ENCODE measurements at places on chromosomes 1 and 21.

DNA sequence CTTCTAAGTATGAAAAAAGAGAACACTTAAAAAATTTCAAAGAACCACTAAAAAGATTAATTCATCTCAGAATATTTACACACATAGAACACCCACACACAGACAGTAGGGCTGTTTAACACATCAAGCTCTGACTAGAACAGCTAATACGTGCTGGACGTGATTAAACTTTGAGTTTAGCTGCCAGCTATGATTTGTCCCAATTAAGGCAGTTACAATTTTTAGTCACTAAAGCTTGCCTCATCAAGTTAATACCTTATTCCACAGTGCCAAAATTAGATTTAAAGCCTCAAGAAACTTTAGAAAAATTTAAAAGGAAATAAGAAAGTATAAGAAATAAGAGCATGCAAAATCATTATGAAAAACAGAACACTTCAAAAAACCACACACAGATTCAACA is 18.9 kb downstream of the SLC16A1 start:
- DNase-seq, result no peak

GRCh38 chr1:214248311-214249085 is 32.5 kb upstream of the SMYD2 start:
- DNase-seq, result no peak

- DNase-seq, result no peak
Measured at GRCh38 chr1:184359909-184360308, 26.9 kb upstream of the C1orf21 start.

GRCh38 chr1:17922833-17923232 is 167.7 kb downstream of the ACTL8 start:
- DNase-seq, result no peak

DNA sequence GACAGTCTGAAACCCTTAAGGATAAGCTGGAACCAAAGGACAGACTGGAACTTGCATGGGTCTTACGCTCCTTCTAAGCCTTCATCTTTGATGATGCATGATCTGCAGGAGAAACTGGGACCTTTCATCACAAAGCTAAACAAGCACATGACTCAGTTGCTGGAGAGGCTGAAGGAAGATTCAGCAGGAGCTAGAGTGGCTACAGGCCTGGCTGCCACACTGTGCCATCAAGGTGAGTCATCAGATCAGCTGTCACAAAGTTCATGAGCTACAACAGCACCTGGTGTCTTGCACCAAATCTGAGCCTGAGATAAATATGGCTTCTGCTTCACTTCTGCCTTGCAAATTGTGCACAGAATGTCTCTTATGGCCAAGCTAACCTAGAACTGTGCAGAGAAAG is 95.5 kb upstream of the MARK1 start:
- DNase-seq, result no peak

- DNase-seq, result no peak
Measured at GRCh38 chr1:114902343-114902742, 47.7 kb downstream of the SYCP1 start.

DNA sequence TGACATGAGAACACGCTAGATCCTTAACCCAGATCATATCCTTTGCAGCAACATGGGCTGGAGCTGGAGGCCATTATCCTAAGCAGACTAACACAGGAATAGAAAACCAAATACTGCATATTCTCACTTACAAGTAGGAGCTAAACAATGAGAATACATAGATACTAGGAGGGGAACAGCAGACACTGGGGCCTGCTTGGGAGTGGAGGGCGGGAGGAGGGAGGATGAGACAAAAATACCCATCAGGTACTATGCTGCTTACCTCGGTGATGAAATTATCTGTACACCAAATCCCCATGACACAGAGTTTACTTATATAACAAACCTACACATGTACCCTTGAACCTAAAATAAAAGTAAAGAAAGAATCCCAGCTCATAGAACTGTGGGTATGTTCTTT is 1.2 kb upstream of the MOB3C start:
- no peak for DNase-seq

GRCh38 chr1:241593186-241593585 is 47.0 kb downstream of the CHML start:
- DNase-seq, result no peak

DNA sequence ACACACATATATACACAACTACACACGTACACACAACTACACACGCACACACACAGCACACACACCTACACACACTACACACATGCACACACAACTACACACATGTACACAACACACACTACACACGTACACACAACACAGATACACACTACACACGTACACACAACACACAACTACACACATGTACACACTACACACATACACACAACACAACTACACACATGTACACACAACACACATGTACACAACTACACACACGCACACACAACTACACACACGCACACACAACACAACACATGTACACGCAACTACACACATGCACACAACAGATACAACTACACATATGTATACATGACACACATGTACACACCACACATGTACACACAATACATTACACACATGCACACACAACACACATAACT is 318.1 kb downstream of the CAMTA1 start:
- DNase-seq, result no peak

DNA sequence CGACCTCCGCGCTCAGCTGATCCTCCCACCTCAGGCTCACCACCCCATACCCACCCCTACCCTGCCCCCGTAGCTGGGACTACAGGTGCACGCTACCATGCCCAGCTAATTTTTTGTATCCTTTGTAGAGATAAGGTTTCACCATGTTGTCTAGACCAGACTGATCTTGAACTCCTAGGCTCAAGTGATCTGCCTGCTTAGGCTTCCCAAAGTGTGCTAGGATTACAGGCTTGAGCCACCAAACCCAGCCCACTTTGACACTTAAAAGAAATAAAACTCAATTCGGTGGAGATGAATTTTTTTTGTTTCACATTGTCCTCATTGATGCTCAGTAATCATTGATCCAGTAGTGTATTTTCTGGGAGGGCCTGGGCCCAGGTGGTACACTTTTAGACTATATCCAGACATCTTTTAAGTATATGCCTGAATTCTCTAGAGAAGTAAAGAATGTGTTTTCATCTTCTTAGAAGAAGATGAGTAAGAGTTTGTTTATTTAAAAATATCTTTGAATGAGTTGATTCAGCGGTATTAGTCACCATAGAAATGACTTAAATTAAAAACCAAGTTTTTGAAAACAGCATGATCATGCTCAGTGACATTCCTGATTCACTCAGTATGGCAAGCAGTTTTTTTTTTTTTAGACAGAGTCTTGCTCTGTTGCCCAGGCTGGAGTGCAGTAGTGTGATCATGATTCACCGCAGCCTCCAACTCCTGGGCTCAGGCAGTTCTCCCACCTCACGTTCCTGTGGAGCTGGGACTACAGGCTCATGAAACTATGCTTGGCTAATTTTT is 57.8 kb downstream of the EPB41 start:
- DNase-seq, result no peak

GRCh38 chr1:183674339-183674738 is 21.2 kb upstream of the APOBEC4 start:
- no peak for DNase-seq

GRCh38 chr1:160667896-160668295 is 21.1 kb upstream of the SLAMF1 start:
- no peak for DNase-seq

DNA sequence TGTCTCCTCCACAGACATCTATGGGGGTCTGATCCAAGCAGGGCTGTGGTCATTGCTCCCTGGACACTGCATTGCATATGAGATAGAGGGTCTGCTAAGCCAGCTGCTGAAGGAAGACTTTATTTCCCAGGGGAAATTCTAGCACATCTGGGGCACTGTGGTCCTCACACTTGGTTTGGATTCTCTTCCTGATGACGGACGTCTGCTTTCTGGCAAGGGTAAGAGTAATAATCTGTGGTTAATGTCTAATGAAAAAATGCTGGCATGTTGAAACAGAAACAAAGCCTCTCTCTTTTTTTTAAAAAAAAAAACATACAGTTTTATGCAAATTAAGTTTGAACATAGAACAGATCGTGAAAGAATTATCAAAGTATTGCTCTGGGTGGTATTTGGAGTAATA is 553.9 kb downstream of the DPYD start:
- no peak for DNase-seq

GRCh38 chr1:46131712-46132528 is 509 bp downstream of the PIK3R3 start:
- no peak for DNase-seq

GRCh38 chr21:38286739-38287471 is 30.1 kb downstream of the KCNJ15 start:
- no peak for DNase-seq

GRCh38 chr1:46603858-46604549 is at the start of gene MKNK1:
Gene MKNK1, minus strand, starts transcription at chr1:46604268. Its CDS starts 20,941 bp downstream, at chr1:46583327.
- DNase-seq, result peak; percentile 96

DNA sequence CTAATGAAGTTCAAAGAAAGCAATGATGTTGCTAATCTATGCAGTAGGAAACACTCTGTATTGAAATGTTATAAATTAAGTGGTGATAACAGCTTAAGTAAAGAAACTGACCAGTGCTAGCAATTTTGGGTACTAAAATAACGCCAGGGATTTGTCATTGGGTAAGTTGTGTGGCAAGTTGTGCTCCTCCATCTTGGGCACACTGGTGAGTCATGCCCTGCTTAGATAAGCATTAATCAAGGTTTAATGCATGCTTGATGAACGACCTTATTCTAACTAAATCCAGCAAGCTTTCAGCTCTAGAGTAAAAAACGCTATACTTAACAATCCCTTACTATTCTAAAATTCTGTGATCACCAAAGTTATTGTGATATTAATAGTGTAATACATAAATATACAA is 25.2 kb downstream of the VAMP4 start:
- no peak for DNase-seq

GRCh38 chr1:90778486-90778885 is 61.4 kb upstream of the BARHL2 start:
- no peak for DNase-seq

DNA sequence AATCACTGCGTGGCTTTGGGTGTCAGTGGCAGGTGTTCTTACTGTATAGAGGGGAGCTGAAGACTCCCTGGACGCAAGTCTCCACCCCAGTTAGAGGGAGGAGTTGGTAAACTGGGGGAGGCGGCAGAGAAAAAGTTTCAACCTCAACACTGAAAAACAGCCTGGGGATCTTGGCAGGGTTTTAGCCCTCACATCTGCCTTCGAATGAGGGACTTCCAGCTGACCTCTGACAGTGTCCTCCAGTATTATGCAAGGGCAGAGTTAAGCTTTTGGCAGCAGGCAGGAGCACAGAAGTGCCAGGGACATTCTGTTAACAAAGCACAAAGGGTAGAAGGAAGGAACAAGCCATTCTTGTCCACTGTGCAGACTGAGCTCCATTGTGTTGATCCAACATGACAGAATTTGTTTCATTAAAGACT is 41.2 kb upstream of the RAB4A start:
- no peak for DNase-seq

GRCh38 chr21:25569084-25569483 is 38.2 kb downstream of the MRPL39 start:
- no peak for DNase-seq

- no peak for DNase-seq
Measured at GRCh38 chr1:151998611-151999362, 5.1 kb upstream of the S100A10 start.

DNA sequence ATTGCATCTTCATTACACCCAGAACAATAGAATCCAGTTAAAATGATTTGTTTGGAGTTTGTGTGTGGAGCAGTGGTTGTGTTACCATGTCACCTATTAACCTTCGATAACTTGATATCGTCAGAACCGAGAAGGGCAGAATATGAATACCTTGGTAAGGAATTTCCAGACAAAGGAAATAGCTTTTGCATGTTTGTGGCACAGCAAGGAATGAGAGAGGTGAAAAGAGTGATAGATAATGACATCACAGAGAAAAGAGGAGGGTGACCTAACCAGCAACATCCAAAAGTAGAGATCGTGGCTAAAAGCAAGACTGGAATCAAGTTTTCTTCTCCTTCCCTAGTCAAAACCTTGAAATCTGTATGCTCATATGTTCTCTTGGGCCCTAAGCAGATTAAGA is 244.6 kb upstream of the NEGR1 start:
- no peak for DNase-seq

DNA sequence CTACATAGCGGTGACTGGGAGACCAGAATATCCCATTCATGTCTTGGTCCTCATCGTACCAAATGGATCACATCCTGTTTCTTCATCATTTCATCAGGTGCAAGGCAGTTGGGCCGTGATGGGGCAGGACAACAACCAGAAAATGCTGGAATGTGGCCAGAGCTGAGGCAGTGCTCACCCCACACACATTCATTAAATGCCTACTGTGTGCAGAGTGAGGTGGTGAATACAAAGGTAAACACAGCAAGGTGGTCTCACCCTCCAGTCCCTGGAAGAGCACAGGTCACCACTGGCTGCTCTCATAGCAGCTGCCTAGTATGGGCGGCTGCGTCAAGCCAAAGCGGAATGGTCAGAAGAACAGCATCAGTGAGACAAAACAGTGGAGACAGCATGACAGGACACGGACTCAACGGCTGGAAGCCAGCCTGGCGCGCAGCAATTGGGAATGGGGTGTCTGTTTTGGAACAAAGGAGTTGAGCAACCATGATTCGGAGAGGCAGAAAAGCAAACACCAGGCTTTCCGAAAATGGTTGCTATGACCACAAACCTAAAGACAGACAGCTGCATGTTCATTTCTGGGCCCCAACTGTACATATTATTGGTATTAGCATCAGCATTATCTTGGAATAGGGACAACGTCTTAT is 5.6 kb upstream of the ADAMTSL4 start:
- no peak for DNase-seq

DNA sequence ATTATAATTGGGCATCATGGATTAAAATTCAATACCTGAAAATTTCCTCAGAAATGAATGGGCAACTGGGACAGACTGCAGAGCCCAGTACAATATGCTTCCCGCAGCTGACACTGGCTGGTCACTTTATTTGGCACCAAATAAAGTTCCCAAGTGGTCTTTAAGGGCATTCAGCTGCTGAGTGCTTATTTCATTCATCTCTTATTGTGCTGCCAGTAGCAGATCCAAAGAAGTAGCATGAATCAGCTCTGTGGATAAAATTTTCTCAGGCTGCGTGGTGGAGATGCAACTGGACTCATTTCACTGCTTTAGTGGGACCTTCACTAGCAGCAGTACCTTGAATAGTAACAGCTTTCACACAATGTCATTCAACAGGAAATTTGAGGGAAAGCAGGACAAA is 226.3 kb upstream of the ADGRL2 start:
- no peak for DNase-seq

DNA sequence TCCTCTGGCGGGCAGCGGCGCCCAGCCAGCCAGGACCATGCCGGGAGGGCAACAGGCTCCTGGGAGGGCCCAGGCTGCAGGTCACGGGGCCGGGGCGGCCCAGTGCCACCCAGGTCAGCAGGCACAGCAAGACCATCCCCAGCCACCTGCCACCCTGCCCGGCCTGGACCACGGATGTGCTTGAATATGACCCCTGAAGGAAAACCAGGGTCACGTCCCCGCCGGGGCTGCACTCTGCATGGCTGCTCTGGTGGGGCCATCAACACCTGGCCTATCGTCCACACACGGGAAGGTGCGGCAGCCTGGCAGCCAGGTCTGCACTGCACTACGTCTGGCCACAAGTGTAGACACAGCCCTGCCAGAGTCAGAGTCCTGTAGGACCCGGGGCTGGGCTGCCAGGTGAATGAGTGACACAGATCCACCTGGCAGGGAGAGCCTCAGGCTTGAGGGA is 6.9 kb downstream of the WNT9A start:
- DNase-seq, result no peak
